Activated CD4-positive, CD25-positive, alpha-beta regulatory T cell treated with anti-CD3 and anti-CD28 coated beads, Interleukin-2, amount 50 U/mL, for 24 hours (primary cell): ENCODE measurements at places on chromosomes 7 and 10.

DNA sequence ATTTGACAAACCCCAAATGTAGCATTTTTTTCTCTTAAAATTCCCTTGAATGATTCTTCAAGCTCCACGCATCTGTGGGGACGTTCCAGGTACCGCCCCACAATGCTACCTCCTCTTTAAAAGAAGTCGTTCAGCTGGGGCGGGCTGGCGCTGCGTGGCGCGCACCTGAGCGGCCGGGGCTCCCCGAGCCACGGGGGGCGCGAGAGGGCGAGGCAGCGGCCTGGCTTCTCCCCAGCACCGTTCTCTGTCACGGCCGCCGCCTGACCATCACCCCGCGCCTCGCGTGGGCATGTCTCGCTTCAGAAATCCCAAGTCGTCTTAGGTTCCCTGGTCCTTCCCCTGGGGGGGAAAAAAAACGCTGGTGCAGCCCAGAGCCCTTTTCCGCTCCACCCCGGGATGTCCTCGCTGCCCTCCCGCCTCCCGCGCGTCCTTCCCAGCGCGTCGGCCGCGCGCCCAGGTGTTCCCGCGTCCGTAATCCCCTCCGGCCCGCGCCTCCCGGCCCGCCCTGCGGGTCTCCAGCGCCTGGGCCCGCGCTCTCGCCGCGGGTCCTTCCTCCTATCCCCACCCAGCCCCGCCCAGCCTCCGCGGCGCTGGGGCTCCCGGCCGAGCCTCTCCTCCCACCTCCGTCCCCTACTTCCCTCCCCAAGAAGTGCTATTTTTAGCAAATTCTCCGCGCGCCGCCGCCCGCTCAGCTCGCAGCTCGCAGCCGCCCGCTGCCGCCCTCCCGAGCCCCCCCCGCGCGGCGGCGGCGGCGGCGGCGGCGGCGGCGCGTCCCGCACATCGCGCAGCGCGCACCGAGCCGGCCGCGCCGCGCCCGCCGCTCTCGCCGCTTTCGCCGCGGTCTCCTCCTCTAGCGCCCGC lies 58.7 kb upstream of the PRPS1L1 start:
- ATAC-seq: no peak

DNA sequence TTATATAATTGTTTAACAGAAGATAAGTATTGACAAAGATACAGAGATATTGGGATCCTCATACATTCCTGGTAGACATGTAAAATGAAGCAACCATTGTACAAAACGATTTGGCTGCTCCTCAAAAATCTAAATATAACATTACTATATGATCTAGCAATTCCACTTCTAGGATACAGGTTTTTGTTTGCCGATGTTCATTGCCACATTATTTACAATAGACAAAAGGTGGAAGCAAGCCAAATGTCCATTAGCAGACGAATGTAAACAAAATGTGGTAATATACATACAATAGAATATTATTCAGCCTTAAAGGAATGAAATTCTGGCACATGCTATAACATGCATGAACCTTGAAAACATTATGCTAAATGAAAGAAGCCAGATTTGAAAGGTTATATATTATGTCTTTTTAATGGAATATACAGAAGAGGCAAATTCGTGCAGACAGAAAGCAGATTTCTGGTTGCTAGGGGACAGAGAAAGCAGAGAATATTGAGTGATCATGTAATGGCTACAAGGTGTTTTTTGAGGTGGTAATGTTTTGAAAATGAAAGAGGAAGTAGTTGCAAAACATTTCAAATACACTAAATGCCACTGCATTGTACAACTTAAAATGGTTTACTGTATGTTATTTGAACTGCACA lies 44.9 kb downstream of the POLR1F start:
- ATAC-seq: no peak

DNA sequence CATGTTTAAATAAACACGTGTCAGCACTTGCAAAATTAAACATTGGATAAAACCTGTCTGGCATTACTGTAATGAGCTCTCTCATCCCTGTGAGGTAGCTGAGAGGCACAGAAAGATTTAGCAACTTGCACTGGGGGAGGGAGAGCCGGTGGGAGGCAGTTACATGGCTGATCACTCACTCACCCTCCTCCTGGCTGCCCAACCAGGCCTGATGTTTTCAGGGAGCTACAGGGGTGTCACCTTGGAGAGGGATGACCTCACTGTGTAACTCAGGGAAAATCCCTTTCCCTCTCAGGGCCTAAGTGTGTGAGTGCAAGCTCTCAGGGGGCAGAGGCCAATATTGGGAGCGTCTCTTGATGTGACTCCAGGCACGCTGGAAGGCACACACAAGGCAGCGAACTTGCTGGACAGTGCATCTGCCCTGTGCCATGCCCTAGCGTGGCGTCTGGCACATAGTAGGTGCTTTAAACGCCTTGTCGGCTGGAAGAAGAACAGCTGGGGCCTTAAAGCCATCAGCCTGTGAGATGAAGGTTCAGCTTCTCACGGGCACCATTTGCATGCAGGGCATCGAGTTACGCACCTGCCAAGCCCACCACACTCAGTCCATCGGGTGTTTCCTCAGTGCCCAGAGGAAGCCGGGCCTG lies 51.1 kb downstream of the ELFN1 start:
- no peak for ATAC-seq

- no peak for ATAC-seq
Measured at GRCh38 chr10:5502061-5502521, 2.7 kb upstream of the CALML5 start.

DNA sequence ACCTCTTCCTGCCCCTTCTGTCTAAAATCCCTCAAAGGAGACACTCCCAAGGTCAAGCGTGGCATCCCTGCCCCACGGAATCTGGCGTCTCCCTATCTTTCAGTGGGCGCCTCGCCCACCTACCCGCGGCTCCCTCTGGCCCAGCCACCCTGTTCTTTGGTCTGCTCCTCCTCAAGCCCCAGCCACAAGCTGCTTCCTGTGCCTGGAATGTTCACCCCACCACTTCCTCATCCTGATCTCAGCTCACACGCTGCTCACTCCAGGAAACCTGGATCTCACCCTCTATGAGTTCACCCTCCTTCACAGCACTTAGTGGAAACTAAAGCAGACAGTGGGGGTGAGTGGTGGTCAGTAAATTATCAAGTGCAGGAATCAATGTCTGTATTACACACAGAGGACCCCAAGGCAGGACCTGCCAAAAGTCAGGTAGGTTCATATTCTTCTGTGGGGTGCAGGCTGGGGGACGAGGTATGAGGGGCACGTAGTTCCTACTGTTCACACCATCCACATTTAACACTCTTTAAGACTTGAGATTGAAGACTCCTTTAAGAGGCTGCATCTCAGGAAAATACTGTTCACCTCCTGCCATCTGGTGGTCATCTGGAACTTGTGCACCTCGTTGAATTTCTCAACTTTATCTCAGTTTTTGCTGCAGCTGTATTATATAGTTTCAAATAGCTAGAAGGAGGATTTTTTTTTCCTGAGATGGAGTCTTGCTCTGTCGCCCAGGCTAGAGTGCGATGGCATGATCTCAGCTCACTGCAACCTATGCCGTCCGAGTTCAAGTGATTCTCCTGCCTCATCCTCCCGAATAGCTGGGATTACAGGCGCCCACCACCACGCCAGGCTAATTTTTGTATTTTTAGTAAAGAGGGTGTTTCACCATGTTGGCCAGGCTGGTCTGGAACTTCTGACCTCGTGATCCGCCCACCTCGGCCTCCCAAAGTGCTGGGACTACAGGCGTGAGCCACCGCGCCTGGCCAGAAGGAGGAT lies 166.6 kb downstream of the ARHGAP21 start:
- no peak for ATAC-seq

DNA sequence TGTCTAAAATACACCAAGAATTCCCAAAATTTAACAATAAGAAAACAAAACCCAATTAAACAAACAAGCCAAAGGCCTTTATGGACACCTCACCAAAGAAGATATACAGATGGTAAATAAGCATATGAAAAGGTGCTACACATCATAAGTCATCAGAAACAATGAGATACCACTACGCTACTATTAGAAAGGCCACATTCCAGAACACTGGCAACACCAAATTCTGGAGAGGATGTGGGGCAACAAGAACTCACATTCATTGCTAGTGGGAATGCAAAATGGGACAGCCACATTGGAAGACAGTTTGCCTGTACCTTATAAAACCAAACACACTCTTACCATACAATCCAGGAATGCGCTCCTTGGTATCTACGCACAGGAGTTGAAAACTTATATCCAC lies 291.4 kb downstream of the TNS3 start:
- no peak for ATAC-seq

DNA sequence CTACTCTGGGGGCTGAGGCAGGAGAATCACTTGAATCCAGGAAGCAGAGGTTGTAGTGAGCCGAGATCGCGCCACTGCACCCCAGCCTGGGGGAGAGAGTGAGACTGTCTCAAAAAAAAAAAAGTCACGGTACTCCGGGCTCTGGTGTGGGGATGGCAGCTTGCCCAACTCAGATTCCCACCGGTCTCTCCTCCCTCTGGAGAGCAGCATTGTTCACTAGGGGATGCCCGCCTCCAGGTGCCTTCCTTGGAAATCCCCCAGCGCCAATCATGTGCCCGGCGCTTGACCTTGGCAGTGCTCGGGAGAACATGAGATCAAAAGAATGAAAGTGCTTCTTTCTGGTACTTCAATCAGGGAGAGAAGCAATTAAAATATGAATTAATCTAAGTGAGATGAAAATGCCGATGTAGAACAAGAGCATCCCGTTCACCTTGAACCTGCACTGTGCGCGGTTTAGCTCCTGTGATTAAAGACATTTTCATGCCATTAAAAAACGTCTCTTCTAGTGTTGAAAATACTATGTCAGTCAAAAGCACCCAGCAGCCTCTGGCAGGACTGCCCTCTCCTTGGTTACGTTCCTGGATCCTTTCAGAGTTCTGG lies 1127.3 kb upstream of the AUTS2 start:
- no peak for ATAC-seq

DNA sequence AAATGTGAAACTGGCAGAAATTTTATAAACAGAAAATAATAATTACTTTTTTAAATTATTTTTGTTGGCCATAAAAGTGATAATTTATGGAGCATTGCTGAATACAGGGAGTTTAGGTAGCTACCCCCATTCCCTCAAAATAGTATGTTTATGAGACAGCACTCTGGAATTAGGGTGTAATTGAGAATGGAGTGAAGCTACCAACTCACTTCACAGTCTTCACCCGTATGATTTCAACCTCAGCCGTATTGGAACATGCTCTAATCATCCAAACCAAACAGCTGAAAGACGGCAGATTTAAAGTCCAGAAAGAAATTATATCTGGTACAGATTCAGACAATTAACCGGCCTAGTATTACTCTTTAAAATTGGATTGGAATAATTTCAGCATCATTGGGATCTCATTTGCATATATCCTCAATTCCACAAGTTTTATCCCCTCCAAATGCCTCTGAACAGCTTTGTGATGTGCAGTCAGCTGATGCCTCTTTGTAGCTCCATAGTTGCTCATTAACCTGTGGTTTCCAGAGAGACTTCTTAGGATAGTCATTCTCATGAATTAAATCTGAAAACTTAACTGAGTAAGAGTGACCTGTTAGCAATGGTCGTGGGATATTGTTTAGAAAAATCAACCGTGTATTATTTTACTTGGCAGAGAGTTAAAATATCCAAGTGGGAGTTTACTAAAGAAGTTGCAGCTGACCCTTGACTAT lies 59.1 kb upstream of the GJD4 start:
- no peak for ATAC-seq

DNA sequence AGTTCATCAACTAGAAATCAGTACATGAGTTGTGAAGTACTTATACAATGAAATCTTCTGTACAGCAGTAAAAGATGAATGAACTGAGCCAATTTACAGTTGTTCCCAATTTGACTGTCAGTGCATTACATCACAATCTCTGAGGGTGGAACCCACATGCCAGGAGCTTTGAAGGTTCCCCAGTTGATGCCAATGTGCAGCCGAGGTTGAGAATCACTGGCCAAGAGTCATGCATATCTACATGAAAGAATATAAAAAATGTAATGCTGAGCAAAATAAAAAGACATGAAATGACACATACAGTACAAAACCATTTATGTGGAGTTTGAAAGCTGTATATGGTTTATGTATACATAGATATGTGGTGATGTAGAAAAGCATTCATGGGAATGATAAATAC lies 22.1 kb upstream of the CCNJ start:
- no peak for ATAC-seq

DNA sequence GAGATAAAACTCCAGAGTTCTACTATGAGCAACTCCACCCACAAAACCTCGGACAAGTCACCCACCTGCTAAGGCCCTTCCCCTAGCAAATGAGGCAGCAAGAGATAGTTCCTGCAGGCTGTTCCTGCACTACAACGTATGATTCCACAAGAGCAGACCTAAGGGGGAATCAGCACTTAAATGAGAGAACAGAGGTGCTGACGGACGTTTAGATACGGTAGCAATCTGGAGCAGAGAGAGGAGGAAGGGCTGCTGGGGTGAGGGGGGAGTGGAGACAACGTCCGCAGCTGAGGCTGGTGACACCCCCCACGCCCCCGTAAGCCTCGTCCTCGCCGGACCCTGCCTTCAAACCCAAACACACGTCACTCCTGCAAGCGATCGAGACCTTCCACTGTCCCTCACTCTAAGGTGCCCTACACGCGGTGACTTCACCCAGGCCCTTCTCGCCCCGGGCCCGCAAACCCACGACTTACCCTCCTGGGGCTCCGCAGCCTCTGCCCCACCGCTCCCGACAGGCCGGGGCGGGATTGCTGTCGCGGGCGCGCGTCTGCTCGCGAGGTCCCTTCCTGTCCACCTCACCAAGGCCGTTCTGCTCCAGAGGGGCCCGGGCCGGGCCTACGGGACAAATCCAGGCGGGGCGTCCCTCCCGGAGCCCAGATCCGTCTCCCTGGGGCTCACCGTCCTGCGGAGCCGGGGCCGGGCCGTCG lies 635 bp downstream of the ZNF12 start:
- ATAC-seq: peak; percentile 20

- ATAC-seq: no peak
Measured at GRCh38 chr7:50908628-50909290, 126.1 kb upstream of the GRB10 start.

- no peak for ATAC-seq
Measured at GRCh38 chr10:23067939-23068775, 27.2 kb upstream of the MSRB2 start.

DNA sequence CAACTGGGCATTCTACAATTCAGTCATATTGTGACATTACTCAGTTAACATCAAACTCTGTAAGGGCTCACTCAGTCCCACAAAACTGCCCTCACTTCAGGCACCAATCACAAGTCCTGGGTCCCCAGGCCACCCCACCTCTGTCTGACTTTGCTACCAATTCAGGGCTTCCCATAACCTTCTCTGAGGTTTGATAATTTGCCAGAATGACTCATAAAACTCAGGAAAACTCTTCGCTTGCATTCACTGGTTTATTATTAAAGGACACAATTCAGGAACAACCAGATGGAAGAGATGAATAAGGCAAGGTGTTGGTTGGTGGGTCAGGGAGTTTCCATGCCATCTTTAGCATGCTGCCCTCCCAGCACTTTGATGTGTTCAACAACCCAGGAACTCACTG lies 41.3 kb downstream of the AVL9 start:
- no peak for ATAC-seq

- no peak for ATAC-seq
Measured at GRCh38 chr7:50310361-50310760, 5.8 kb downstream of the IKZF1 start.

GRCh38 chr7:125573126-125573525 lies 643.5 kb upstream of the POT1 start:
- no peak for ATAC-seq

GRCh38 chr10:3783682-3784432 lies 1.2 kb downstream of the KLF6 start:
- no peak for ATAC-seq
